Cerebellum (tissue), 4 donors: ENCODE measurements at places on chromosomes 1 and 21.

GRCh38 chr1:39892601-39893595 lies 8.8 kb downstream of the MYCL start:
- DNase-seq: no peak

DNA sequence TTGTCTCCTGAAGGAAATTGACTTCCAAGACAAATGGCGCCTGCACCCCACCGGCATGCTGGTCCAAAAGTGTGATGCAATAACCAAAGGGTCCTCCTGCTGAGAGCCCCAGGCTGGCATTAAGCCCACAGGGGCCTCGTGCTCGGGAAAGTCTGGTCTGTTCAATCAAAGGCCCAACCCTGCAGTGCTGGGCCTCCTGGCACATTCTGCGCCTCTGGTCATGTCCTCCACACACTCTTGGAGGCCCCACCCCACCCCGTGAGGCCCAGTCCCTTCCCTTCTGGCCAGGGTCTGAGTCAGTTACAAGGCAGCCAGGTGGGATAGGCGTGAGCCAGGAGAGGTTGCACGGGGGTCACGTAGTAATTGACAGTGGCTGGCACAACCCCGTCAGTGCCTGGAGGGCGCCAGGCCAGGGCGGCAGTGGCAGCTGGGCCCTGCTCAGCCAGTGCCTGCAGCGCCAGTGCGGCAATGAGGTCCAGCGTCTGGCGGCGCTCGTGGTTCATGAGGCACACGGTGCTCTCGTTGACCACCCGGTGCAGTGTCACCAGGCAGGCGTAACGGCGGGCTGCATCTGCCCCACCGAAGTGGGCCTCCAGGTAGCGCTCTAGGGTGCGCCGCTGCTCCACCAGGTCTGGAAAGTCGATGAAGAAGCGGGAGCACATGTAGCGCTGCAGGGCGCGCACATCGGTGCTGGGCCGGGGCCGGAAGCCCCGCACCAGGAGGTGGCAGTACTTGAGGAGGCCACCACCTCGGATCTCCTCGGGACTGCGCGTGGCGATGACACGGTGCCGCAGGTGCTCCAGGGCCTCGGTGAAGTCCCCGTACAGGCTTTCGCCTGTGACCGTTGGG lies 6.8 kb downstream of the TENT5B start:
- DNase-seq: no peak

GRCh38 chr1:32405672-32406467 lies 11.6 kb upstream of the BSDC1 start:
- no peak for DNase-seq

DNA sequence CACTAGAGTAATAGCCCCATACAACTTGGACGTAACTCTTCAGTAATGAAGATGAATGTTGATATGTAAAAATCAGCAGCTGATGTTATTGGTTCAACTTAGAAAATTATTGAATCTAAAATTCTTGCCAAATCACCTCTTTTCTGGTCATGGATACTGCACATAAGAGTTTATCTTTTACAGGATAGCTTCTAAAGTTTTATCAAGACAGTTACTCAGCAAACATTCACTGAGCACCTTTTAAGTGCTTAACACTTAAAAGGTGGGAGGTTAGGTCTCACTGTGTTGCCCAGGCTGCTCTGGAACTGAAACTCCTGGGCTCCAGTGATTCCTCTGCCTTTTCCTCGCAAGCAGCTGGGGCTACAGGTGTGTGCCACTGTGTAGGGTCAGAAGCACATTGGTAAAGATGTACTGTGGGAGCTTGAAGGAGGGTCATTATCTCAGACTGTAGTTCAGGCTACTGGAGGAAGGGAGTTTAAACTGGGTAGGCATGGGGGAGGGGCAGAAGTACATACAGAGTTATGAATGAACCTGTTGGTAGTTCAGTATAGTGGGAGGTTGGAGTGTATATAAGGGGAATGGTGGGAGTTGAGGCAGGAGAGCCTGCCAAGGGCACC lies 2.0 kb downstream of the MPZL1 start:
- no peak for DNase-seq

DNA sequence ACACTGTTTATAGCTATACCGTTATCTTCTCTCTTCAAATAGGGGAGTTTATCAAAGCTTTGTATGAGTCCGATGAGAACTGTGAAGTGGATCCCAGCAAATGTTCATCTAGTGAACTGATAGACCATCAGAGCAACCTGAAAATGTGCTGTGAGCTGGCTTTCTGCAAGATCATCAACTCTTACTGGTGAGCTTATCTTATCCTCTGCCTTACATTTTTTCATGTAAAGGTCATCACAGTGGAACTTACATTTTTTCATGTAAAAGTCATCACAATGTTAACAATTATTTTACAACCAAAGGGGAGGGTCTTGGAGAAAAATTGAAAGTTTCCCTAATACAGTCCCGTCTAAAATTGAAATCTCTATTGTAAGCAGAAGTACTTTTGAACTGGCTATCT lies 45.2 kb downstream of the CLEC20A start:
- DNase-seq: no peak

GRCh38 chr1:205661429-205662134 lies 18.7 kb downstream of the SLC45A3 start:
- peak; percentile 32 for DNase-seq

GRCh38 chr1:87349036-87349435 lies 20.4 kb downstream of the LMO4 start:
- DNase-seq: no peak

DNA sequence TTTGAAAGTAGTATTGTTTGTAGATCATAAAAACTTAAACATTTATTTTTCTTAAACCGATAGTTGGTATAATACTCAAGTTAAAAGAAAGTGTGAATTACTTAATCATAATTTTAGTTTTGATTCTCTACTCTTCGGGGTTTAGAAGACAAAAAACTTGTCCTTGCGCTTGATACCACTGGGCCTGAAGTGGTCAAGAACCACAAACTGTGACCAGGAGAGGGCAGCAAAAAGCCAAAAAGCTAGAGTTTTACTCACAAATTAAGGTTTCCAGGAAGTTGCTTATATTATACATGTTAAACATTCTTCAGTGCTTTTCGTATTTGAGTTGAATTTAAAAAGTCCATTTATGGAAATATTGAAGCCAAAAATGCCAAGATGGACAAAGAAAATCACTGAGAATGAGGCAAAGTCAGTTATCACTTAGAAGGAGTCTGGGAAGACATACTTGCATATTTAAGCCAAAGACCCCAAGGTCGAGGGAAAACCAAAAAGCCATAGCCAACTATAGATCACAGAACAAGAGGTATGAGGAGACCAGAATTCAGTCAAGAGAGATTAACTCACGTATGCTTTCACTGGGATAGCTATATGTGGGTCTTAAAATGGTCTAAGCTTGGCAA lies 34.2 kb downstream of the EFCAB7 start:
- no peak for DNase-seq

GRCh38 chr1:194159941-194160340 lies 973.5 kb upstream of the B3GALT2 start:
- no peak for DNase-seq

DNA sequence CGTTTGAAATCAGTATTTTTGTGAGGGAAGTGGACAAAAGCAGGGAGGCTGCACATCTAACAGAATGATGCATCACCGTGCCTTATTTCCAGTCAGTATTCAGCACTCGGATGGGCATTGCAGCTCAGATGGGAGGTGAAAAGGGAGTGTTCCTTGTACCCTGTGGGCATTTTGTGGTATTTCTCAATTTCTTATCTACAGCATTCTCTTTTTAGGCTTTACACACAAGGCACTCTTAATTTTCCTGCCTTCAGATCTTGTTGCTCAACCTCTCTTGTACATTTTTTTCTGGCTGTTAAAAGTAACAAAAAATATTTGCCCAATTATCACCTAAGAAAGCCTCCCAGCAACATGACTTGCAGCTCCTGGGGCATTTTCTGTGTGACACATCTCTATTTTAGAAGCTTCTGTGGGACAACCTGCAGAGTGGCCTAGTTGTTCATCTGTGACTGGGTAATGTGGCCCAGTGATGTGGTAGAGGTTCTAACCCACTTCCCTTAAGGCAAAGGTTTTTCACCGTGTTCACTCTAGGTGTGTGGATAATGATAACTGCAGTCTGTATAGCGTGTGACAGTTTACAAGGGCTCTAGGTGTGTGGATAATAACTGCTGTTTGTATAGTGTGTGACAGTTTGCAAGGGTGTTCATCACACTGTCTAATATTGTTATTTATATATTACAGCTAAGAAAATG lies 257.2 kb downstream of the PTGER3 start:
- no peak for DNase-seq

DNA sequence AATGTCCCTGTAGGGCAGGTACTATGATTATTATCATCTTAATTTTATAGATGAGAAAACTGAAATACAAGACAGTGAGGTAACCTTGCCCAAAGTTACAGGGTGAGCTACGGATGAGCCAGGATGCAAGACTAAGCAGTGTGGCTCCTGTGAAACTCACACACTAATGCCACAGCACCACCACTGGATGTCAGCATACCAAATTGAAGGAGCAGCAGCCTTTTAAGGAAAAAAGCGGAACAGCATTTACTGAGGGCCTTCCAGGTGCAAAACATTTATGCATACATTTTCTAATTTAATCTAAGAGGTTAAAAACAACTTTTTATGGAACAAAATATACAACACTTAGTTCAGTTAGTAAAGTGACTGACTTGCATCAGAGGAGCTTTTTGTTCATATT lies 41.7 kb downstream of the SEC16B start:
- DNase-seq: no peak

DNA sequence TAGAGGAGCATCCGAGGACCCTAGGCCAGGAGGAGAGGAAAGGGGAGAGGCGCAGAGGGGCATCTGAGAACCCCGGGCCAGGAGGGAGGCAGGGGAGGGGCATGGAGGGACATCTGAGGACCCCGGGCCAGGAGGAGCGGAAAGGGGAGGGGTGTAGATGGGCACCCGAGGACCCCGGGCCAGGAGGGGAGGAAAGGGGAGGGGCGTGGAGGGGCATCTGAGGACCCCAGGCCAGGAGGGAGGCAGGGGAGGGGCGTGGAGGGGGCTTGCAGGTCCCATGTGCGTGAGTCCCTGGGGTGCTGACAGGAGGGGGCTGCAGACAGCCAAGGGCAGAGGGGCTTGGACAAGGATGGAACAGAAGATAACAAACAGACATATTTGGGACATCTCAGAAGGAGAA lies 190.0 kb upstream of the ARHGEF16 start:
- no peak for DNase-seq

DNA sequence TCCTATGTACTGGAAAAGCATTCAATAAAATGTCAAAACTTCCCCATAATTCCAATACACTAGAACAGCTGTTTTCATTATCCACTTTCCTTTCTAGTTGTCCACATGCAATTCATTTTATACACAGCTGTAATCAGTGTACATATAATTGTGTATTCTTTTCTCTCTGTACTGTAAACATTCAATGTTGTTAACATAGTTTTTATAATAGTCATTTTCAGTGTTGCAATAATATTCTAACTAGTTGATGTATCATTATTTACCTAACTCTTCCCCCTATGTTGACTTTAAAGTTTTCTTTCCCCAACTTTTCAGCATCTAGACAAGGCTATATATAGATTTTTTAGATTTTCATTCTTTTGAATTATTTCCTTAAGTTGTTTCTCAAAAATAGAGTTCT lies 44.4 kb downstream of the DIPK1A start:
- no peak for DNase-seq

DNA sequence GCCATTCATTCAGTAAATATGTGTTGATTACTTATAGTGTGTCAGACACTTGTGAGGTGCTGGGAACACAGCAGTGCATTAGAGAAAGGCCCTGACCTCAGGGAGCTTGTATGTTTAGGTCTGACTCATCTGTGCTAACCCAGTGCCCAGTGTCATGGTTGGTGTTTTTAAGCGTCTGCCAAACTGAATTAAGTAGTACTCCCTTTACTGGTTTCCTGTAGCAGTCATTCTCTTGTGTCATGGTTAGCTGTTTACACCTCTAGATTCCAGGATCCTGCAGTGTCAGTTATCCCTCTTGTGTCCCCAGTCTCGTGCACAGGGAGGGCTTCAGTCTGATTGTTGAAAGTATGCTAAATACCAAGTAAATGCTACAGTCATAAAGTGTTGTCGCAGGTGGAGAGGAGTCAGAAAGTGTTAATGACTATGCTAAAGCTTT lies 14.2 kb downstream of the UCK2 start:
- no peak for DNase-seq

GRCh38 chr1:224864006-224864405 lies 65.5 kb upstream of the DNAH14 start:
- DNase-seq: no peak

GRCh38 chr21:25558123-25558522 lies 49.2 kb downstream of the MRPL39 start:
- DNase-seq: no peak

DNA sequence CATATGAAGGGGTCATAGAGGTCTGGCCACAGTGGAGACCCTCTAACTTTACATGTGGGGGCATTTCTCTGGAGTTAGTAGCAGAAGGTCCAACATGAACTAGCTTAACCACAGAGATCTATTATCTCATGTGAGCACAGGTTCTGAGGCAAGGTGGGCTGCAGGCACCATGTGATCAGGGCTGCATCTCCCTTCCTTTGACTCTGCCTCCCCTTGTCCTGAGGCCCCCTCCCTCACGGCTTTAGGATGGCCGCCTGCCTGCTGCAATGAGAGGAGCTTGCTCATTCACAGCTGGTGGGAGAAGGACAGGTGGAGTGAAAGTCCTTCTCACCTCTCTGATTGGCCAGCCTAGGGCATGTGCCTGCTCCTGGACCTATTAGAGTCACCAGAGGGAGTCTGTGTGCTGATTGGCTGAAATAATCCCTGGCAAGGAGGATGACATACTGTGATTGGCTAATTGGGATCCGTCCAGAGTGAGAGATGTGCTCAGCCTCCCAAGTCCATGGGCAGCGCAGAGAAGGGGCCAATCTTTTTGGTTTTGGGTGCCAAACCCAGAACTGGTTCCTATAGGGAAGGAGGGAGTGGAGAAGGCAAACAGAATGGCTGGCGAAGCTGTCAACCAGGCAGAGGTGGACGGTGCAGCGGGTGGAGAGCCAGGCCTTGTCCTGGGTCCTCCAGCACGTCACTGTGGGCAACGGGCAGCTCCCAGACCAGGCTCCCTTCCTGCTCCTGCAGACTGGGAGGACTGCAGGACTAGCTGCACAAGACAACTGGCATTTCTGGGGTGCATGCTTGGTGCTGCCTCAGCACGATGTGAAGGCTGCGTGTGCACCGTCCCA lies 39.4 kb upstream of the C1orf174 start:
- DNase-seq: no peak

DNA sequence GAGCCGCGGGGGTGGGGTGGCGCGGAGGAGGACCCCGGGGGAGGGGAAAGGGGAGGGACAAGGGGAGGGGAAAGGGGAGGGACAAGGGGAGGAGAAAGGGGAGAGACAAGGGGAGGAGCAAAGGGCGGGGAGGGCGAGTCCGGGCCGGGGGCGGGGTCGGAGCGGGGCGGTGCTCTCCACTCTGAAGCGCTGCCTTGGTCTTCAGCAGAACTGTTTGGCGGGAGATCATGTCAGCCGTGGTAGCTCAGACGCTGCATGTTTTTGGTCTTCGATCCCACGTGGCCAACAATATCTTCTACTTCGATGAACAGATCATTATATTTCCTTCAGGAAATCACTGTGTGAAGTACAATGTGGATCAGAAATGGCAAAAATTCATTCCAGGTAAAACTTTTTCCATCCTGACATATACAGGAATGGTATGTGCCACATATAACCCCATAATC lies 420 bp downstream of the CFAP57 start:
- peak; percentile 94 for DNase-seq
